Stimulated activated CD4-positive, alpha-beta T cell treated with anti-CD3 and anti-CD28 coated beads, Interleukin-4, amount 100 ng/mL, for 1 hour (primary cell): ENCODE measurements at places on chromosomes 2 and 18.

- no peak for DNase-seq
These were observed 110.6 kb upstream of the PXDN start for GRCh38 chr2:1854729-1855547.

- no peak for DNase-seq
These were observed 63.6 kb downstream of the HNRNPLL start for GRCh38 chr2:38539086-38539485.

- no peak for DNase-seq
These were observed 217.2 kb downstream of the TMEM163 start for GRCh38 chr2:134501476-134502091.

DNA sequence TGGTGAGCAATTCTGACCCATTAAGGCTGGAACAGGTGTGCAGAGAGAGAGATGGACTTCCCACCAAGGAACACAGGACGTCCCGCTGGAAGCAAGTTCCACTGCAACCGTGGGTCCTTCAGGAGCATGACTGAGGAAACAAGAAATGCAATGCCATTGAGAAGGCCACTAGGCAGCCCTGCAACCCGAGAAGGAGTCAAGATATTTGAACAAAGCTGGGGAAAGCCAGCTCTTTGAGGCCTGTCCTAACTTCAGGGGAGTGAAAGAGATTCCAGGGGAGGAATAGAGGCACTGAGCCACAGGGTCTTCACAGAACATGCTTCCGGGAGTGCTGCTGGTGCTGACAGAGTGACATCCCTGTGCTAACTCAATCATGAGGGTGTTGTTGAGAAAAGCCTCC lies 153.8 kb upstream of the ZNF236 start:
- DNase-seq, result no peak

DNA sequence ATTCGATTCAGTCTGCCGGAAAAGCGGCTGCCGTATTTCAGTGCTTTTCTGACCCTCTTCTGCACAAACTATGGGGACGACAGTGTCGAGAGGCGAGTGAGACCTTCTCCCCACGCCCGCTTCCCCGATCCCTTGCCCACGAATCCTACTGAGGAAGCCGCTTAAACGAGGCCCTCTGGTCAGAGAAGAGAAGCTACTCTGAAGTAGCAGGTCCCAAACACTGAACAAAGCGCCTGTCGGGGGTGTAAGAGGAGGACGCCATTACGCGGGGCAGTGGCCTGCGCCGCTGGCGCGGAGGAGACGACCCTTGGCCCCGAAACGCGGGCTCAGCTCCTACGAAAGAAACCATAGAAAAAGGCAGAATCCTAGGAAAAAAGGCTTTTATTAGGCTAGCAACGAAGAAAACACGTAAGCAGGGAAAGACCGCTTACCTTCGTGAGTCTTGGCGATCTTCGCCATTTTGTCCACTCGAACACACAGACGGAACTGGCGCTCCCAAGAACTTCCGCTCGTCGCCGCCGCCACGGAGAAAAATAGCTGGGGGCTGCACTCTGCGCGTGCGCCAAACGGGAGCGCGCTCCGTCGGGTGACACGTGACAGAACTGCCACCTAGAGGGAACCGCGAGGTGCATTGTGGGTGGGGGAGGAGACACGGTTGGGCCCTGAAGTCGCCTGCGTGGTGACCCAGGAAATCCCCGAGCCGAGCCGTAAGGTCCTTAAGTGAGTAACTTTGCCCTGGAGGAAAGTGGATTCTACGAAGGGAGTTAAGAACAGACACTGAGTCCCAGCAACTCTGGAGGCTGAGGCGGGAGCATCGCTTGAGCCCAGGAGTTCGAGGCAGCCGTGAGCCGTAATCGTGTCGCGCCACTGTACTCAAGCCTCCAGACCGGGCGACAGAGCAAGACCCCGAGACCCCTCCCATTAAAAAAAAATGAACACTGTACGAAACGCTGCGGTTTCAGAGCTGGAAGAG lies at the start of gene SF3B1:
TSS of gene SF3B1 (minus strand) at position 488 of the 973 bp plus-strand sequence. CDS start at position 459, 29 bp downstream.
- peak; percentile 99 for DNase-seq

DNA sequence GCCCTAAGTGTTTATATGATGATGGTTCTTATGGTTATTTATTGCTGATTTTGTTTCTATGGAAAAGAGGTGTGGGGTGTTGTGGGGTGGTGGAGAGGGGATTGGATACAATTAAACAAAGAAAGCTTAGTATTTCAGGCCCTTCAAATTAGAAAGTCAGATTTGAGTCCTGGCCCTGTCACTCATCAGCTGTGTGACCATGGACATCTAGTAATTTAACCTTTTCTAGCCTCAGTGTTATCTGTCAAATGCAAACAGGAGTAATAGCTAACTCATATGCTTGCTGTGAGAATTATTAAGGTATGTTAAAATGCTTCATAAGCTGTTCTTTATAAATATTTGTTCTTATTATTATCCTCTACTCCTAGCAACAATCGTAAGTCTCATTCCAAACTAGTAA lies 2.1 kb upstream of the MEMO1 start:
- DNase-seq, result no peak

- DNase-seq, result no peak
These were observed 110.7 kb upstream of the ZEB2 start for GRCh38 chr2:144630459-144631215.

DNA sequence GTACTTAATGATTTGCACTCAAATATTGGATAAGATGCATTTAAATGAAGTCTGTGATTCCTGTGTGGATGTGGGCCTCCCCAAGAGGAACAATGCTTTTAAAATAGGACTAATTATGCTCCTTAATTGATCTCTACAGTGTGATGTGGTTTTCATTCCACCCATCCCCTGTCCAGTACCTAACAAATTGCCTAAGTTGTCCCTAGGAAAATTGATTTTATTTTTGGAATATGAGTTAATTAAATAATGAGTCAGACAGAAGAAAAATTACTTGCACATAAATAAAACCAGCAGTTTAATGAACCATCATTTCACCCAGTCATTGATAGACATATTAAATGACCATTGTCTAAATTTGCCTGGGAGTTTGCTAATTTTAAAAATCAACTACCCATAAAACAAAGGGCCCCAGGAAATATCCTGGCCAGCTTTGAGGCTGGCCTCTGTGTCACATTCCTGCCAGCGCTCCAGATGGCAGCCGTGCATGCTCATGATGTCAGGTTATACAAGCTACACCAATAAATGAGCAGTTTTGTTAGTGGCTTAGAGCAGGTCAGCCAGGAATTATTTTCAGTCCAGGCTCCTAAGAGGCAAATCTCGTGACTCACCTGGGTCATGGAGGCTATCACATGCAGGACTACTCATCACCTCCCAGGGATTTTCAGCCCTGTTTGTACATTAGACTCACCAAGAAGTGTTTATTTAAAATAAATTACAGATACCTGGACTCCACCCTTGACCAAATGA lies 31.9 kb downstream of the ABHD3 start:
- DNase-seq, result no peak

GRCh38 chr2:64447317-64448040 lies 6.5 kb upstream of the LGALSL start:
- DNase-seq, result no peak
